ENCODE measurements at places on chromosomes 7 and 10.

DNA sequence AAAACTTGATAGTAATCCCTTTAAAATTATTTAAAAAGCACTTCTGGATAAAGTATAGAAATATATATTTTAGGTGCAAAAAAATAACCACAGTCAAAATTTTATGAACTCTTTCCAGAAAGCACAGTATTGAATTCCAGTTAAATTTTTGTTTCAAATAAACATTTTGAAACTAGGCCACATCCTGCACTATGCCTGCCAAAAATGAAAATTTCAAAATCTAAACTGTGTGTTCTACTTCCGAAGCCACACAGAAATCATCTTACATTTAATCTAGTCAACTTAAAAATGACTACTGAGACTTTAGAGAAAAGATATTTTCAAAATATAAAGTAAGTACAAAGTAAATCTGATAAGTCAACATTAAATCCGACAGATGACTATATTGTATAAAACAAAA is 50.0 kb downstream of the MAGI2 start:
- DNase-seq: no peak

GRCh38 chr10:66934711-66935110 is 8.9 kb downstream of the LRRTM3 start:
- DNase-seq: no peak

- DNase-seq: peak; percentile 58
Measured at GRCh38 chr7:3892157-3892556, 591.1 kb downstream of the SDK1 start.

DNA sequence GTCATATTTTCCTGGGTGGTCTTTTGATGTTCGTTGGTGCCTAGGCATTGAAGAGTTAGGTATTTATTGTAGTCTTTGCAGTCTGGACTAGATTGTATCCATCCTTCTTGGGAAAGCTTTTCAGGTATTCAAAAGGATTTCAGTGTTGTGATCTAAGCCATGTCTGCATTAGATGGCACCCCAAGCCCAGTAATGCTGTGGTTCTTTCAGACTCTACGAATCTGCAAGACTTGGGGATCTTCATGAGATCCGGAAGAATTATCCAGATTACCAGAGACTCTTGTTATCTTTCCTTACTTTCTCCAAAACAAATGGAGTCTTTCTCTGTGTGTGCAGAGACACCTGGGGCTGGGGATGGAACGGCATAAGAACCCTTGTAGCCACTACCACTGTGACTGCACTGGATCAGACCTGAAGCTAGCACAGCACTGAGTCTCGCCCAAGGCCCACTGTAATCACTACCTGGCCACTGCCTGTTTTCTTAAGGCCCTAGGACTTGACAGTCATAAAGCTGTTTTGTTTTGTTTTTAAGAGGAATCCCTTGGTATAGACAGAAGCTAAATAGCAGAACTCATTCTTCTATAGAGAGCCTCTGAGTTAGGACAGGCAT is 75.5 kb downstream of the MARCHF5 start:
- no peak for DNase-seq

GRCh38 chr7:108181073-108181985 is 51.2 kb upstream of the LAMB4 start:
- no peak for DNase-seq

- DNase-seq: no peak
Measured at GRCh38 chr7:116551692-116552091, 26.9 kb downstream of the CAV1 start.

DNA sequence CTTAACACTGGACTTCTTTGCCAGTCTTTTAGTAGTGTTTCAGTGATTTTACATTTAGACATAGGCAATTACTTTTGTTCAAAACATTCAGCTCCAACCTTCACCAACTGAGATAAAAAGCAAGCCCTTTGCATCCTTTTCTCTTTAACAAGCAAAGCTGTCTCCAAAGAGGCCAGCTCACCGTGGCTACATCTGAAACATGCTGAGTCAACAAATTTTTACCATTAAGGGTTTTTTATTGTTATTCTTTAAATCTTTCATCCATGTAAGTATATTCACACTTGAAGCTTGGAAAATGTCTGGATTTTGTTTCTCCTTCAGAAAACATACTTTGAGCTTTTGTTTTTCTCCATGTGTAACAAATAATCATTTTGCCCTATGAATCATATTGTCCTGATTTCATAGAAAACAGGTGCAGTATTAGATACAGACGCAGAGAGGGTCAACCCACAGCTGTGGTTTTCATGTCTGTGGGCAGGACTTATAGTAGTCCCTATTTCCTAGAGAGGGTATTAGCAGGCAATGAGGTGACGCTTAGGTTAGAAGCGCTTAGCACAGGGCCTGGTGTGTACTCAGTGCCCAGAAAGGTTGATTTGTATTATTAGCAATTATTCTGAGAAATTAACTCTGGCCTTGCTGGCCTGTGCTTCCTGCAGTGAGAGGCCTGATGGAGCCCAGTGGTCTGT is 99.5 kb downstream of the MKI67 start:
- DNase-seq: peak; percentile 5

- peak; percentile 67 for DNase-seq
Measured at GRCh38 chr10:70132098-70133029, at the start of gene AIFM2. Gene AIFM2 (minus strand): TSS chr10:70132825. CDS start chr10:70124084, 8,741 bp downstream.

GRCh38 chr7:130274296-130274695 is 7.6 kb downstream of the CPA2 start:
- no peak for DNase-seq

- peak; percentile 40 for DNase-seq
Measured at GRCh38 chr7:27178366-27178765, 4.2 kb upstream of the HOXA10 start.

DNA sequence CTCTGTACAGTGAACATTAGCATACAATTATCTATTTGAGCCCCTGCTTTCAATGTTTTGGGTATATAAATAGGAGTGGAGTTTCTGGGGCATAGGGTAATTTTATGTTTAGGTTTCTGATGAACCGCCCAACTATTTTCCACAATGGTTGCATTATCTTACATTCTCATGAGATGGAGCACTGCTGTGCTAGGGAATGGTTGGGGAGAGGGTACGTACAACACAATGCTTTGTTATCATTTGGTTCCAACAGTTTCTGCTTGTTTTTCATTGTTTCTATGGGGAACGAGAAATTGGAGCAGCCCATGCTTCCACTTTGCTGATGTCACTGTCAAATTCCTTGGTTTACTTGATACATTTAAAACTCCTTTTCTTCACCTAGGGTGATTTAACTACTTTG is 1115.3 kb downstream of the REEP3 start:
- no peak for DNase-seq

DNA sequence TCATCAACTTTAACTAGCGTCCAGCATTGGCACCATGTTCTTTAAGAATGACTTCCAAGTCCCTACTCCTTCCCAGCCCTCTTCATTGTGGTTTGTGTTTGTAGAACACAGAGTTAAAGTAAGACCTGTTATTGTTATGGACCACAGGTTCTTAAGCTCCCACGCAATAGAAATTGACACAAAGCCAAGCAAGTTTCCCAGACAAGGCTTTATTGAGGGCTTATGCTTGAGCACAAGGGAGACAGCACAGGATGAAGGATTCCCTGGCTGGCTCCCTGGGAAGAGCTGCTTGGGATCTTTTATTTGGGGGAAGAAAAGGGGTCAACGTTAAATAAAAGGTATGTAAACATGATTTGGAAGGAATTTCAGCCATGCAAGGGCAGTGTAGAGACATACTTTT is 44.3 kb upstream of the PRKCQ start:
- DNase-seq: no peak

DNA sequence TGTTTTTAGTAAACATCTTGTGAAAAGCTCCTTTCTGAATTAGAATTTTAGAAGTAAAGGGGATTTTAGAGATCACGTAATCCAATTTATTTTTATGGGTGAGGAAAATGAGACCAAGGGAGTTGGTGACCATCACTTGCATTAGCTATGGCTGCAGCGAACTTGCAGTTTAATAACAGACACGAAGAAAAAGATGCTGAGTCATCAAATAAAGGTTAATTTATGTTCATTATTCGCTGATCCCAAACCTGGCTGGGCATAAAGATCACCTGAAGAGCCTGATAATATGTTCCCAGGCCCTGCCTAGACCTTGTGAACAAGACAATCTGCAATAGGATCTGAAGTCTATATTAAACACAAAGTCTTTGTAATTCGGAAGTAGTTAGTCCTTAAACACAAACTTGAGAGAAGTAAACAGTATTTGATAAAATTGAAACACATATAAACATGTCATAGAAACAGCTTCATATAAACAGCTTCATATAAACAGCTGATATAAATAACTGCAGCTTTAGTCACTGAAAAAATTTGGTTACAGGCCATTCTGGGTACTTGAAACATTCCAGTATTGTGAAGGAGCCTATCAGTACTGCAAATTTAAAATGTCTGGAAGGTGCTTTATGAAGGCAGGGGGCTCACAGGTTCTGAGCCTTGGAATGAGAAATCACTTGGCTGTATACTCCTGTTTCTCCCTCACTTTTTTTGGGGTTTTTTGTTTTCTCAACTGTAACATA is 16.5 kb downstream of the GPR158 start:
- DNase-seq: no peak

DNA sequence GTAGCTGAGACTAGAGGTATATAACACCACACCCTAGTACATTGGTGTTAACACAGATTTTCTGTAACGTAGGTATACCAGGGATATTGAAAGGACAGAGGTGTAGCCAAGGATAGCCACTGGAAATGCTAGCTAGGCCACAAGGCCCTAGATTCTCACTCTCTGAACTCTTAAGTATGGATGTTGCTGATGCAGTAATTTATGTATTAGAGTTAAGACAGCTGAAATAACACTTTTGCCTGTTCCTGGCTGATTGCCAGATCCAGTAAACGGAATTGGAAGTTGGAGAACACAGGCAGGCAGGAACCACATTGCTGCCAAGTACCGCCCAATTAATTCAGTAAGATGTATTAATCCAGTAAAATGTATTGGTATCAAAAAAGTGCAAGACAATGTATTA is 1.8 kb downstream of the CALU start:
- DNase-seq: peak; percentile 43

DNA sequence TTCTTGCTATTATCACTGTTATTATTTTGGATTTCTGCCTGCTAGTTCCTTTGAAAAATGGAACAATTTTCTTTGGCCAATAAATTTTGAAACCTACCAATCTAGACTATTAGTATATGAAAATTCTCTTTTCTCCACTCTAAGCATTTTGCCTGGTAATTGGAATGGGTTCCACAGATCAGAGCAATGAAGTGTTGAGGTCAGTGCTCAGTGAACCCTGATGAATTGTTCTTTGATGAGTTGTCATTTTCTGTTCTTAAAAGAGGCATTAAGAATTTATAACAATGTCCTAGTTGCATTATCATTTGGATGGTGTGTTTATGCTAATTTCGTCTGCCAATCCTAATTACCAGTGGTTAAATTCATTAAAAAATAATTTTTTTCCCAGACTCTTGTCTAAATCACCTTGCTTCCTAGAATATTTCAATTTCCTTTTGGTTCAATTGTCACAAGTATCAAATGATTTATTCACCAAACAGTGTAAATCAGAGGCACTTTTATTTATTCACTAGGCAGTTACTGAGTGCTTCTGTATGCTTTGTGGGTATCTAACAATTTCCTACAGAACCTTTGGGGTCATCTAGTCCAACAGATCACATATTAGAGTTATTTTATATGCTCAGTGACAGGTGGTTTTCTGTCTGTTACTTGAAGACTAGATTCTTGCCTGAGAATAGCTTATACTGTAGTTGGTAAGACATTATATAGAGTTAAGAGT is 239.0 kb downstream of the DNAJB9 start:
- DNase-seq: no peak

- DNase-seq: peak; percentile 46
Measured at GRCh38 chr10:119657725-119658124, 6.5 kb downstream of the BAG3 start.

GRCh38 chr7:157962458-157963306 is 624.9 kb downstream of the PTPRN2 start:
- no peak for DNase-seq

- no peak for DNase-seq
Measured at GRCh38 chr7:90972906-90973550, 291.2 kb upstream of the FZD1 start.

- DNase-seq: no peak
Measured at GRCh38 chr7:1310936-1311335, 78.3 kb downstream of the UNCX start.

DNA sequence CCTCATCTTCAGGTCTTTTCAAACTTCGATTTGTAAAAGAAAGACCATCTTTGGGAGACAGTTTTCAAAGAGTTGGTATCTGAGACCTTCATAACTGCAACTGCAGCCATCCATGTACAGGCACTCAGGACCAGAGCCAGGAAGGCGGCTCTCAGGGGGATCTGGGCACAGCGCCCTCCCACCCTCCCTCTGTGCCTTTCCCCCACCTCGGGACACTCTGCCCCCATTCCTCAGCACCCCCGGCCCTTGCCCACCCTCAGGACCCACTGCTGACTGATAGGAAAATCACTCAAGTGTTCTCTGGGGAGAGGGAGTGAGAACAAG is 143.6 kb downstream of the CUBN start:
- no peak for DNase-seq

- no peak for DNase-seq
Measured at GRCh38 chr10:46247181-46247475, 39.7 kb upstream of the ANTXRL start.

DNA sequence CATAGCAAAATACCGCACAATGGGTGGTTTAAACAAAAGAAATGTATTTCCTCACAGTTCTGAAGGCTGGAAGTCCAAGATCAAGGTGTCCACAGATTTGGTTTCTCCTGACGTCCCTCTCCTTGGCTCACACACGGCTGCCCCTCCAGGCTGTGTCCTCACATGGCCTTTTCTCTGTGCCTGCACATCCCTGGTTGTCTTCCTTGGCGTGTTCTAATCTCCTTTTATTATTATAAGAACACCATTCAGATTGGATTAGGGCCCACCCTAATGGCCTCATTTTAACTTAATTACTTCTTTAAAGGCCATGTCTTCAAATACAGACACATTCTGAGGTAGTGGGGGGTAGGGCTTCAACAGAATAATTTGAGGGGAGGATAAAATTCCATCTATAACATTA is 87.9 kb downstream of the FZD1 start:
- DNase-seq: no peak

- no peak for DNase-seq
Measured at GRCh38 chr10:88926566-88927415, 25.8 kb downstream of the ACTA2 start.

GRCh38 chr7:122543166-122543565 is 155.8 kb downstream of the RNF133 start:
- no peak for DNase-seq

DNA sequence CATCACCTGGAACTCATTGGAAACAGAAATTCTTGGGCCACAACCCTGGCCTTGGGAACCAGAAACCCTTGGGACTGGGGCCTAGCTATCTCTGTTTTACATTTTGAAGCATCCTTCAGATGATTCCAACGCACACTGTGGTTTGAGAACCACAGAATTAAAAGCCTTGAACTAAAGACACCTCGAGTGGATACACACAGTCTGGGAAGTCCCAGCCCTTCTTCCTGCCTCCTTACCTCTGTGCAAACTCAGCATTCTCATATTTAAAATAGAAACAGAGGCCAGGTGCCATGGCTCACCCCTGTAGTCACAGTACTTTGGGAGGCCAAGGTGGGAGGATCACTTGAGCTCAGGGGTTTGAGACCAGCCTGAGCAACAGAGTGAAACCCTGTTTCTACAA is 12.9 kb downstream of the NPFFR1 start:
- DNase-seq: no peak
